Pancreas (tissue), 10 donors: ENCODE measurements at places on chromosomes 5 and 9. TPM values are rescaled to one million over a fixed set of nuclear protein-coding genes. Genes with fewer than 3 reads are reported as not detected.

DNA sequence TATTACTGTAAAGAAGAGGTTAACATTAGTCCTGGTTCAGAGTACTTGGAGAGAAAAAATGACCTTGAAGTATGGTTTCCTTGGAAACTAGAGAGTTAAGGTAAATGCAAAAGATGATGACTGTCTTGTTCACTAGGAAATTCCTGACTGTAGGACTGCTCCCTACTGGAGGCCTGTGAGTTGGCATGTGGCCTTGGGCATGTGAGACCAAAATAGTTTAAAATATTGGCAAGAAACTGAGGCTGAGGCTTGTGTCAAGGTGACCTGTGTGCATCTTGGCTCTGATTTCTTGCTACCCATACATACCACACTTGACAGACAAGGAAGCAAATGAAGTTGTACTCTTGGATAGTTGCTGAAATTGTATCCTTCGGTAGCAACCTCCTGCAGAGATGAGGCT is 96.5 kb downstream of the TARS1 start:
- DNase-seq: no peak

DNA sequence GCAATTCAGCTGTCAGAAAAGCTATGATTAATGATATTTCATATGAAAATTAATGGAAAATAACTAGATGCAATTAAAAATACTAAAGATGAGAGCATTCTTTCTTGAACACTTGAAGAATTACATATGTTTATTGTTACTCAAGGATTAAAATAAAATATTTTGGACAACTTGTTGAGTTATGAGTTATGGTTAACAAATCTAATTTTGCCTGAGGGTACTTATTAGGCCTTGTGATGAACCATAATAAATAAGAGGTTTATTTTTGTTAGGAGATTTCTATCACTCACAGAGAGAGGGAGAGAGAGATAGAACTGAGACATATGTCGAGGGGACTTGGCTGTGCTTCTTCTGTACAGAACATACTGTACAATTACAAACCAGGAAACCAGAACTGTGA is 183.7 kb downstream of the ISL1 start:
- no peak for DNase-seq

DNA sequence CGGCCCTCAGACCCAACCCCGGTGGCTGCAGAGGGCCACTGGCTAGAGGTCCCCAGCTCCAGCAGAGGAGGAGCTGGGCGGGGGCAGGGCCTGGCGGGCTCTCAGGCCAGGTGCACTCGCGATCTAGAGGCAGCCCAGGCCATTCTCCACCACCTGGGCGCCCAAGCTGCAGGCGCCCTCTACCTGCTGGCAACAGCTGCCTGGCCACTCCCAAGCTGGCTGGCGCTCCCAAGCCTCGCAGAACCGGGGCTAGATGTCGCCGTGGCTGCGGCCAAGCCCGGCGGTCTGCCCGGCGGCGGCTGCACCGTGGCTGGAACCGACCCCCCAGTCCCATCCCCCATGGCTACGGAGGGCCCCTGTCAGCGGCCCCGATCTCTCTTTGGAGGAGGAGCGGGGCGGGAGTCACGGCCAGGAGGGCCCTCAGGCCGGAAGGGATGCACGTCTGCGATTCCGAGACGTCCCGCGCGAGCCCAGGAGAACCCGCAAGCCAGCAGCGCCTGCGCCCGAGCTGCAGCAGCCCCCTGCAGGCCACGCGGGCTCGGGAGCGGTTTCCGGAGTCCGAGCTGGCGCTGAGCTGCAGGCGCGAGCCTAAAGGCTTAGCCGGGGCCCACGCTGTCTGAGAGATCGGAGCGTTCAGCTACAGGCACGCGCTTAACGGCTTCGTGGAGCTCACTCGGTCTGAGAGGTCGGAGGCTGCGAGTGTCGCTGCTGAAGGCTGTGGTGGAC is 44.3 kb upstream of the BICD2 start:
- DNase-seq: peak; percentile 72

DNA sequence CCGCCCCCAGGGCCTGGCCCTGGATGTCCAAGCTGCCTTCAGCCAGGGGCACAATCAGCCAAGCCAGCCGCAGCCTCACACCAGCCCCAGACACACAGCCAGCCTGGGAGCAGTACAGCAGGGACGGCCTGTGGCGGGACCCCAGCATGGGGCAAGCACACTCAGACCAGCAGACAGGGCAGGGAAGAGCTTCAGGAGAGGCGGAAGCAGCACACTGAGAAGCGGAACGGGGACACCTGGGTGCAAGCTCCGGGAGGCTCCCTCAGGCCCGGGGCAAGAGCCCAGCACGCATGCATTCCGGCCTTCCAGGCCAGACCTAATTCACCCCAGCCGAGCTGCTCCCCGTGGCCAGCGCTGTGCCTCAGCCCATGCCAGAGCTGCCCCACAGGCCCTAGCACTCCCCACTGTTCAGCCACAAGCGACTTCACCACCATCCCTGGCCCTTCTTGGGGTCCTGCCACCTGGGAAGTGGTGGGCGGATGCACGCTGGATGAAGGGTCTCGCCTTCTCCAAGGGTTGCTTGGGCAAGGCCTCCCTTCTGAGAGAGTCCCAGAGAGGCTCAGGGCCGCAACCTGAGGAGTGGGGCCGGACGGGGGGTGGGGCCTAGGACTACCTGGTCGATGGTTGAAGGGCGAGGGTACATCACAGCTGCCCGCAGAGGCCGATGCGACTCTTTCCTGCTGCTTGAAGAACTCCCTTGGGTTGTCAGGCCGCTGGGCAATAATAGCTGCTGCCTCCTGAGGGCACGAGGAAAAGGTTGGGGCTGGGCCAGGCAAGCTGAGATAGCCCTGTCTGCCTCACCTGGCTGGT is 13.4 kb downstream of the DBN1 start:
- no peak for DNase-seq

DNA sequence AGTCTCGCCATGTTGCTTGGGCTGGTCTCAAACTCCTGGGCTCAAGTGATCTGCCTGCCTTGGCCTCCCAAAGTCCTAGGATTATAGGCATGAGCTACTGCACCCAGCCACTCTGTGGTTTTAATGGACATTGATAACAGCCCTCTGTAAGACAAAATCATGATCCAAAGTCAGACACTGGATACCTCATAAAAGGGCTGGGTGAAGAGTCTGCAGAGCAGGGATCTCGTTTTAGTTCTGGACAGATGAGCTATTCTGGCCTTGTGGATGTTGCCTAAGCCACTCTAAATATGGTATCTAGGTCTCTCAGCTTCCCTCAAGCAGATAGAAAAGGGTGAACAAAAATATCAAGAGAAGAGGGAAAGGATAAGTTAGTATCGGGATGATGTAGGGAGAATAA is 133.4 kb upstream of the OSMR start:
- DNase-seq: no peak

DNA sequence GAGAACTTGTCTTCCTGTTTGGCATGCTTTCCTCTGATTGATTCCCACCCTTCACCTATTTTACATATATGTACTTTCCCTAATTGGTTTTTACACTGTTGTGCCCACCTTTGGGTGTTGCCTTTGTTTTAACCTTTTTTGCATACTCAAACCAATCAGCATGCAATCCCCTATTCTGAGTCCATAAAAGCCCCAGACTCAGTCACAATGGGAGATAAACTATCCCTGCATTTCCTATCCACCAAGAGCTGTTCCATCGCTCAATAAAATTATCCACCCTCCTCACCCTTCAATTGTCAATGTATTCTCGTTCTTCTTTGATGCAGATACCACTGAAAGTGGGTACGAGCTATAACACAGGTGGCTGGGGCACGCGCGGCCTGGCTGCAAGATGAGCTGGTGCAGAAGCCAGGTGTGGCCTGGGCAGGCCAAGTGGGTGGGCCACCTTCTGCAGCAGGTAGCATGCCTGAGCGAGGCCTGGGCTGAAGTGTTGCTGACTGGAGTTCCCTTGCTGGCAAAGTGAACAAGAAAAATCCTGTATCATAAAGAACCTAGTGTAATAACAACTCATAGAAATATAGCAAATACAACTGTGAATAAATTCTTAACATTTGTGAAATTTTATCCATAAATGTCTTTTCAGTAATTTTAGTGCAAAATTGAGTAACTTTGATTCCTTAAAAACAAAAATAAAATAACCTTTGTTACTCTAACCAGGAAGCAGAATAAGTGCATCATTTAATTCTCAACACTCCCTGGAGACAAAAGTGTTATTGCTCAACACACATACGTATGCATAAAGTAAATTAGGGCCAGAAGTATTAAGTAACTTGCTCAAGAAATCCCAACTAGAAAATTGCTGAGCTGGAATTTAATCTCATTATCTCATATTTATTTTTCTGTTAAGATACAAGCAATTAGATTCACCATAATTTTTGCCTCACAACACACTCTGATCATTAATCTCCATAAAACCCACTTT is 685.3 kb upstream of the EDIL3 start:
- DNase-seq: no peak

DNA sequence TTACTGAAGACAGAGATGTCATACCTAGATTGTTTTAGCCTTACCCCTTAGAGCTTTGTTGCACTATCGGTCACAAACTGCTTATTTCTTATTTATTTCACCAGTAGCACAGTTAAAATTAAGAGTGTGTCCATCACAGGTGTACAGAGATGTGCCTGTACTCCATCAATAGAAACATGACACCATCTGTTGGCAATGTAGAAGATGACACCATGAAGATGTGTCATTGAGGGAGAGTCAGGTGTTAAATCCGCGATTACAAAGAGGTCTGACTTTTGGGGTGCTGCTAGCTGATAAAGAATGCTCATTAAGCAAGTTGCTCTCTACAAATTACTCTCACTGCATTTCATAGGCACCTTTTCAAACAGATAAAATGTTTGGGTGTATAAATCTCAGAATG is 164.4 kb downstream of the SMARCA2 start:
- DNase-seq: no peak

DNA sequence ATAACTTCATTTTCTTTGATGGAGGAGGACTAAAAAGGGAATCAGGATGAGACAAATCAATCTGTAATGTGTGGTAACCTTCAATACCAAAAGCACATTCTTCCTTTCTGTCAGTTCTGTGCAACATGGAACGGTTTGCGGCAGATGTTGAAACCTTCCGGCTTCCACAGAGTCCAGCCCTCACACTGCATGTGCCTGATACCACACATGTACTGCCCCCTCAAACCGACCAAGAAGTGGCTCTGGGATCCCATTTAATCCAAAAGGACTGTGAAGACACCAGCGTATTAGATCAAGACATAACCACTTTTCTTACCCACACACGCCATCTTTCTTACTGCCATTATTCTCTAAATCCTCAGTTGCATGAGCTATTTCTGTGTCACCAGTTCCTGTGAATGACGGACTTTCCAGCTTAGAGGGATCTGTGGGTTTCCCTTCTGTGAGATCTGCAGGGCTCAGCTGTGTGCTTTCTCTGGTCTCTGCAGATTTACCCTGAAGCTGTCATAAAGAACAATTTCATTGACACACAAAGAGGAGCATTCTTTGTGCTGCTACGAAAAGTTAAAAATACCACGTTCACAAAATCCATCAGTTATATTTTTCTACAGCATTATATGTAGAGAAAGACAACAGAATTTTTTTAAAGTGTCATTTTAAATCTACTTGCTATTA is 25.8 kb downstream of the NSUN2 start:
- DNase-seq: no peak

DNA sequence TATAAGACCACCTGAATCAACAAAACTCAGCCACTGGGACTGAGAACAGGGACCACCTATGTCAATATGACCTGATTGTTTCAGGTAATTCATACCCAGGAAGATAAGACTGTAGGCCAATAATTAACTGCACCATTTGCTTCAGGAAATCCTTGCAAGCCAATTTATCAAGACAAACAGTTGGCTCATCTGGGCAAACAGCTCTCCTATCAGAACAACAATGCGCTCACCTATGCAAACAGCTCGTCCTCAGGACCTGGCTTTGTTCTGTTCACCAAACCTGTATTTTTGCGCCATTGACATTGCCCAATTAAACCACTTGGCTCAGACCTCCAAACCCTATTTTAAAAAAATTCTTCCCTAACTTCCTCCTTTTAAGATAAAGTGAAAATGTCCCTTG is 92.3 kb upstream of the MARCHF11 start:
- no peak for DNase-seq

DNA sequence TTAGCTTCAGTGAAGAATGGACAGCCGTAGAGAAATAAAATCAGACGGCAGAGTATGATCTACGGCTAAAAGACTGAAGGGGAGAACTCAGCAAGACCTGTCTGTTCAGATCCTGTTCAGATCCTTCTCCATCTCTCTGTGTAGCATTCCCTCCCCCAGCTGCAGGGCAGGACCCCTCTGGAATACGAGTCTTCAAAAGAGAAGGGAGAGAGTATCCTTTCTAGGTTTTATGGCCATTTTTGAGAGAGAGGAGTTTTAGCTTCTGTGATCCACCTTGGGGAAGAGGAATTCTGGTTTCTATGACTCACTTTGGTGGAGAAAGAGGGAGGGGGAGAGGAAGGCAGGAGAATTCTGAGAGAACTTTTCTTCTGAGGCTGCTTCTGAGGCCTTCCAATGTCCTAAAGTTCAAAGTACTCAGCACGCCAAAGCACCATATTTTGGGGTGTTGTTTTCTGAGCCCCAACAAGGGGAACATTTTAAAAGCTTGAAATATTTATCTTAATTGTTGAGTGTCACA is 194.4 kb upstream of the TLE4 start:
- DNase-seq: no peak

DNA sequence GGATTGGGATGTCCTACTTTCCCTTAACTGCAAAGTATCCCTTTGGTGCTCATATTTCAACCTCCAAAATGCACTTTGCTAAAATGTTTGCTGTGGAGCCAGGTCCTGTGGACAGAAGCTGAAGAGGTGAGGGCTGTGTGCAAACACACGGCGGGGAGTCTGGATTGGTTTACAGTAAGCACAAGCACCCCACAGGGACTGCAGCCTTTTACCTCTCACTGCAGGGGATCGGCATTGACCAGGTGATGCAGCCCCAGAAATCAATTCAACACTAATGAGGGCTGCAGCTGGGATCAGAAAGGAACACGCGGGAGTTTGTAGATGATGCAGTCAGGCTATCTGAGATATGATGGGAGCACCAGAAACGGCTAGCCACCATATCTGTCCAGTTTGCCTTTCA is 450.9 kb downstream of the CCDC171 start:
- DNase-seq: no peak

DNA sequence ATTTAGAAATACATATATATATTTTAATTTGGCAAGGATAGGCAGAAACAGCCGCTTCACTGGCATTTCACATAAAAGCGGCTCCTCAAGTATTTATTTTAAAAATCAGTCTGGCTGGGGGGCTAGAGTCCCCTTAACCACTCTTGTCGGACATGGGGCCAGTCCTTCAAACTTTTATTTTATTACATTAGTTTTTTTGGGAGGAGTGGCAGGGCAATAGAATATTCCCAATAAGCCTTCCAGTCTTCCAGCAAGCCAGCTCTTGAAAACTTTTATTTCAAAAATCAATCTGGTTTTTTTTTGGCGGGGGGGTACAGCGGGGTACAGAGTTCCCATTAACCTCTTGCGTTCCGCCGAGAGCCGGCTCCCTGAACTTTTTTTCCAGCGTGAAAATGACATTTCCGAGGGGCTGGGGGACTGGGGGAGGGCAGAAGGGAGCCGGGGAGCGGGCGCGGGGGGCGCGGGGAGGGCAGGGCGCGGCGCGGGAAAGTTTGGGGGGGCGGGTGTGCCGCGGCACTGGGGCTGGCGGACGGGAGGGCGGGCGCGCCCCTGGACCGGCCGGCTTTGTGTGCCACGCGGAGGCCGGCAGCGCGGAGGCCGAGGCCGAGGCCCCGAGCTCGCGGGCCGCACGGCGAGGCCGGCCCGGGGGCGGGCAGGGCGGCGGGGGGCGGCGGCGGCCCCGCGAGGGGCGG is 504 bp upstream of the ZNF618 start:
- DNase-seq: peak; percentile 34

- no peak for DNase-seq
These were observed 59.3 kb downstream of the OSTF1 start for GRCh38 chr9:75147638-75148037.

The AMACR gene
- 9.7 TPM for total RNA-seq

The P4HA2 gene
- total RNA-seq: 55.7 TPM

The CDC20B gene
- total RNA-seq: not detected

The PCDHGB2 gene
- total RNA-seq: 2.8 TPM

The PAEP gene
- total RNA-seq: not detected

The KLHL3 gene
- 4.7 TPM for total RNA-seq
